NCI-H774 (cell line): ENCODE measurements at places on chromosomes 6 and 20.
A peak's percentile ranks its signal among the peaks of the same experiment; 100 is the strongest.

DNA sequence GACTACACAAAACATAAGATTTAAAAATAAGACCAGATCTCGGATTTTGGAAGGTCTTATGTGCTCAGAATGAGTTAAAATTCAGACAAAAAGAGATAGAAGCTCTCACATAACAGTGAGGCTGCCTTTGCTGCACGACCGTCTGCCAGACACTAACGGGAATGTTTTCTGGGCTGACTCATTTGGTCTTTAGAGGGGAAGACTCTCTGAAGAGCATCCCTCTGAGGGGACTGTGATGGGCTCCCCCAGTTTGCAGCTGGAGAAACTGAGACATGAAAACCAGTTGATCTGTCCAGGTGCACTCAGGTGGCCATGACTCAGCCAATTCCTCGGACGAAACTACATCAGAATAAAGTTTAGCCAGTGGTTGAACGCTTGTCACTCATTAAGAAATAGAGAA lies 153.9 kb downstream of the RNASET2 start:
- DNase-seq, result no peak

DNA sequence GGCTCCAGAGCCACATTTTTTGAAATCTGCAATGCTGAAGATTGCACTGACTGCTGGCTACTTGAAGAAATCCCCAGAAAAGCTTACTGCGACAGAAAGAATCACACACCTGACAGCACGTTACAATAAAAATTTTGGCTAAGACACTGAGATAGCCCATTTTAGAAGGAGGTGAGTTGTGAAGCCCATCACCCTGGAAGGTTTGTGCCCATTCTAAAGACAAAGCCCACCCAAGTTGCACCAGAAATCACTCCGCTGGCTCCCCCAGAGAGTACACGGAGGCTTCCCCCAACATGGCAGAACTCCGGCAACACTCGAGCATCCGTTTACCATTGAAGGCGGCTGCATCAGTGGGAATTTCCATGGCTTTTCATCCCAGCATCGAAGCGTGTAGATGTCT lies 29.4 kb downstream of the LPA start:
- no peak for DNase-seq

DNA sequence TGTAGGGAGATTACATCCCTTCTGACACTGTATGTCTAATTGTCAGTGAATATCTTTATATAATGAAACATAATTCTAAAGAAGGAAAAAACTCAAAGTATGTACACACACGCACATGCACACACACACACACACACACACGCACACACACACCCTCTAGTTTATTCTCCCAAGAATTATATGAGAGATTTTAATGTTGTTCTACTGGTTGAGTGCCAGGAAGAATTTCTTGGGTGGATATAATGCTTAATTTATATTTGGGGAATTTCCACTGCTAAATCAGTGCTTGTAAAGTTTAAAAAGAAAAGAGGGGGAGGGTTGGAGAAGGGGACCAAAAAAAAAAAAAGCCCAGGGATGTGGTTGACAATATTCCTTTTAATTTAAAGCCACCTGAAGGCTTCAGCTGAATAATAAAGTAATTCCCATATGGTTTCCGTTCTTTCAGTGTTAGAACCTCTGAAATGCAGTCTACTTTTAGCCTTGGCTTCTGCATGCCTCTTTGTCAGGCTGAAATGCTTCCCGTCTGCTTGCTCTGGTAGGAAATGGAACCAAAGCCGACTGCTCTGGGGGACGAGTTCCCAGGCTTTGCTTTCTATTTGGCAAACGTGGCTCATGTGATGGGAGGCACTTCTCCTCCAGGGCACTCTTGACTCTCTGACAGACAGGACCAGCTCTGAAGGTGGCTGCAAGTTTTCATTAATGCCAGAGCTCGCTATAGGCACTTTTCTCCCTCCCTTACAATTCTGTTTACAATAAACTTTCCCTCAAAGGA lies 225.4 kb downstream of the PRL start:
- DNase-seq, result no peak

- DNase-seq, result no peak
Observed at GRCh38 chr6:159682295-159682694, 10.7 kb downstream of the SOD2 start.

DNA sequence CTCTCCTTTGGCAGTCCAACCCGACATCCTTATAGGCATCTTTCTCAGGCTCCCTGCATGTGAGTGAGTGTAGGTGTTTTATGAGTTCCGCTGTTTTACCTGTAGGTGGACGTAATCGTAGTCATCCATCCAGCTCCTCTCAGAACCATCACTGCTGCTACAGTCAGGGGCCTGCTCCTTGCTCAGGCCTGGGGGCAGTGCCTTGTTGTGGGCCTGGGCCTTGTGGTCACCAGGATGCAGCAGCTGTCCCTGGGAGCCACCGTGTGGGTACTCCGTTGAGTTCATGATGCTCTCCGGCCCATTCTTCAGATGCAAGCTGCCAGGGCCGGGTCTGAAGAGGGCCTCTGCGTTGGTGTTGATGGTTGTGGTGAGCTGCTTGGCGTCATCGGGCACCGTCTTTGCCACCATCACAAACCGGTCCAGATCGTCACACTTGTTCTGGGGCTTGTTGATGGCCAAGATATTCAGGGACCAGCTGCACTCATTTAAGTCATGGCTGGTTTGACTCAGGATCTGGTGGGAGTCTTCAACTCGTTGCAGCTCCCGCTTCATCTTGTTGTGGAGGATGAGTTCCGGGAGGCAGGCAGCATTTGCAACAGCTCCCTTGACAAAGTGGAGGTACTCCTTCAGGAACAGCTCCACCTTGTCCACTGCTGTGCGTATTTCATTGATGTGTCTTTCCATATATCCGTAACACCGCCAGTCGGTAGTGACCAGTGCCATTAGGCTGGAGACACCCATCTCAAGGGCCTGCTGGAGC lies 42.4 kb downstream of the NEDD9 start:
- no peak for DNase-seq

DNA sequence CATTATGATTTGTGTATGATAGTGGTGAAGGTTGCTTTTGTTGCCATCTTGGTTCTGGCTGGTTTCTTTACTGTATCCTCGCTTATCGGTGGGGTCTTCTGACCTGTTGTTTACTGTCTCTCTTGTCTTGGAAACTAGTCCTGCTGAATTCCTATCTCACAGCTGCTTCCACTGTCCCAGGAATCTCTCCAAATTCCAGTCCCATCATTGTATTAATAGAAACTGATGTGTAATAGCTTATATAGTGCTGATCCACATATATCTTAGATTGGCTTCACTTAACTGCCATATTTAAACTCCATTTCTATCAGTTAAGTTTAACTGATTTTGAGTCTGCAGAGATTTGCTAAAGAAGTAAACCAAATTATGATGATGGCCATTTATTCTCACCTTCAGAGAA lies 5.9 kb downstream of the GTF2H5 start:
- DNase-seq, result no peak

- no peak for DNase-seq
Observed at GRCh38 chr6:165096868-165097267, 212.5 kb downstream of the C6orf118 start.

DNA sequence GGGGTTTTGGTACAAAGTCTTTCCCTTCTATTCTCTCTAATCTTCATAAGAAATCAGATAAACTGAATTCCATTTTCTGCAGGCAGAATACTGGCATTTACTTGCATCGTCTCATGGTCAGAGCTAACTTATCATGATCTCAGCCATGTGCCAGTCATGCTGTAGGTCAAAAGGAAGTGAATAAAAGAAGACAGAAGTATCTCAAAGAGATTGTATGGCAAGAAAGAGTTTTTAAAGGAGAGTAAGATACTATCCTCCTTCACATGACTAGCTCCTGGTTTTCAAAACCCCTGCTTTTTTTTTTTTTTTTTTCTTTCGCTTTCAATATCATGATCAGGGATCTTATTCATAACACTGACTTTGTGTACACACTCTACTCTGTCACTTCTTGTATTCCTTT lies 398.3 kb downstream of the C6orf118 start:
- no peak for DNase-seq

DNA sequence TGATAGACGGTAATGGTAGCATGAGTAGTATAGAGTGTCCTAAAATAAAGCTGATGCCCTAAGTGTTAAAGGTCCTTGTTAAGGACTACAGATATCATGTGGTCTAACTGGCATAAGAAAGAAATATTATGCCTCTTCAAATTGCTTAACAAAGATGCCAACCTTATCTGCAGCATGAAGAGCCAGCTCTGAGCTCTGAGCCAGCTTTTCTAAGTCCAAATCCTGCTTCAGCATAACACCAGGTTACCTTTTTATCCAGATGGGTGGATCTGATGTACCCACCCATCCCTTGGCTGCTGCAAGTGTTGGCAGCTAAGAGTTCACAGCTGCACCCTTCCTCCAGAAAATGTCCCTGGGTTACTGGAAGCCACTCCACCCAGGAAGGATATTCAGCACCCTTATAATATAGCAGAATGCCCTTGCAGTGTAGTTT lies 83.8 kb downstream of the TENT5A start:
- DNase-seq, result no peak

- DNase-seq, result no peak
Observed at GRCh38 chr20:13142143-13142542, 78.9 kb upstream of the ISM1 start.

- no peak for DNase-seq
Observed at GRCh38 chr6:105072798-105073199, 107.0 kb downstream of the POPDC3 start.

DNA sequence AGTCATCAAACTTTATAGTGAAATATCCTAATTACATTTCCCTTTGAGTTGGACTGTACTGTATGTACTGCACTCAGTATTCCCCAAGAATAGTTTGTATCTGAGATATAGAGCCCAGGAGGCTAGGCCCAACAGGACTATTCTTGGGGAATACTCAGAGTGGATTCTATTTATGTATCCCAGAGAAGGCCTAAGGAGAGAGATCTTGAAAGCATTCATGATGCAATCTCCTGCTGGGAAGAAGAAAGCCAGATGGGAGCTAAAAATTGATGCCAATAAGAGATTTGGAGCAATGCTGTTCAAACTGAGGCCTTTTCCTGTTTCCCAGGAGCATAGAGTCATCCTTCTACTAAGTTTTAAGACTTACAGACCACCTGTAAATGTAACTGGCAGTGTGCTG lies 452.1 kb upstream of the PLCB4 start:
- no peak for DNase-seq

- DNase-seq, result no peak
Observed at GRCh38 chr6:158596861-158597260, 37.0 kb downstream of the TMEM181 start.

- no peak for DNase-seq
Observed at GRCh38 chr6:88997327-88997726, 33.9 kb upstream of the RNGTT start.

DNA sequence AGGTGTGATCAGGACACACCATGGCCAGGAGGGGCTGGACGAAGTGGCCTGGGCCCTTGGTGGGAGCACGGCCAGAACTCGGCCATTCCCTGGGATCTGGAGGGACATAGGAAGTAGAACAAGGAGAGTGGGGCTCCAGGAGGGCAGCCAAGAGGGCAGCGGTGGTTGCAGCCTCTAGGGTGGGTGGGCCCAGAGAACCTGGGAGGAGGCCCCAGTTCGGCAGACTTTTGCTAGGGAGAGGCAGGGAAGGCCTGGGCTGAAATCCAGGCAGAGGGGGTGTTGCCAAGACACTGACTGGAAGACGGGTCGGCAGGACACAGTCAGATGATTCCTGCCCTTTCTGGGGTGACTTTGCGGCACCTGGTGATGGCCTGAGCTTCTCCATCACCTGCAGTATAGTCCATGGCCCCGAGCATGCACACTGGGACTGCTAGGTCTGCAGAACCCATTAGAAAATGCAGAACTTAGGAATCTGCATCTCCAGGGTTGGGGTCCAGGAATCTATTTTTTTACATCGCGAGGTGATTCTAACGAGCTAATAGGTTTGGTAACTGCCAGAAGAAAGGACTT lies 224.8 kb downstream of the SYNDIG1 start:
- no peak for DNase-seq

GRCh38 chr6:162251257-162251656 lies 476.3 kb downstream of the PRKN start:
- DNase-seq, result no peak

- no peak for DNase-seq
Observed at GRCh38 chr6:57207141-57207540, 15.0 kb downstream of the RAB23 start.

- no peak for DNase-seq
Observed at GRCh38 chr20:48858075-48858790, 30.4 kb upstream of the PREX1 start.

DNA sequence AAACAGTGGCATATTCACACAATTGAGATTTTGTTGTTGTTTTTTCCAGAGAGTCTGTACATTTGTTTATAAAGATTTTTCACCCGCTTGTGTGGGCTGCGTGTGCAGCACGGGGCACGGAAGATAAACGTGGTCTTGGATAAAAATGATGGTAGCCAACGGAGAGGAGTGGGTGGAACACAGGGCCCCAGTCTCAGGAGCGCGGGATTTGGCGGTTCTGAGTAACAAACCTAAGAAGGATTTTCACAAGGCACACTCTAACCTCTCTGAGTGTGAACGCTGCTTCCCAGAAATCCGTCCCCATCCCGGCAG lies 3.6 kb upstream of the BNIP5 start:
- no peak for DNase-seq

- no peak for DNase-seq
Observed at GRCh38 chr6:83308833-83309232, 115.7 kb downstream of the RWDD2A start.

DNA sequence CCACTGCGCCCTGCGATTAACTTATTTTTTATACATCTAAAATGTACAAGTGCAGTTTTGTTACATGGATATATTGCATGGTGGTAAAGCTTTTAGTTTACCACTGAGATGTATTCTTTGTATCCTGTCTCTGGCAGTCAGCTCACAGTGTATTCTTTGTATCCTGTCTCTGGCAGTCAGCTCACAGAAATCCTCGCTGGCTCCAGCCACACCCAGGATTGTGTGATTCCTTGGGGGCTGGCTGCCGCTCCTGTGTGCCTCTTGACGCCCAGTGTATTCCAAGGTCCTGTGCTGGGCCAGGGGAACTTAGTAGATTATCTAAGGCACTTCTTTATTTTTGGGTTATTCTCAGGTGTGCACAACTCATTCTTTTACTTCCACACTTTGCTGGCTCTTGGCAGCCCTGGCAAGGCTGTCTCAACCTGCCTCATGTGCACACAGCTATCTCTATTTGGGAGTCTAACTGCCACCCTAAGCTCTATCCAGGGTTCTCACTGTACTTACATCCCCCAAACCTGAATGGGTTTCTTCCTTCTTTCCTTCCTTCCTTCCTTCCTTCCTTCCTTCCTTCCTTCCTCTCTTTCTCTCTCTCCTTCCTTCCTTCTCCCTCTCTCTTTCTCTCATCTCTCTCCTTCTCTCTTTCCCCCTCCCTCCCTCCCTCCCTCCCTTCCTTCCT lies 12.4 kb upstream of the RNF24 start:
- DNase-seq, result no peak

GRCh38 chr6:106973018-106973835 lies 1.3 kb downstream of the CD24 start:
- peak; percentile 64 for DNase-seq
